PC-3 (cell line): ENCODE measurements at places on chromosomes 13 and 19. TPM values are rescaled to one million over a fixed set of nuclear protein-coding genes. Genes with fewer than 3 reads are reported as not detected.

S1PR4 gene
- total RNA-seq, result 0.26 and 1.3 TPM in 2 replicates

GRCh38 chr13:109055850-109056249 lies 426.4 kb downstream of the MYO16 start:
- H3K27ac ChIP-seq, result no peak overlapping the region

GRCh38 chr19:11576227-11576626 lies 1.2 kb downstream of the ACP5 start:
- H3K36me3 ChIP-seq, result no peaks in the 10 kb centered on the region
- DNase-seq, result no peak
- H3K4me3 ChIP-seq, result no peak overlapping the region
- H3K4me1 ChIP-seq, result no peaks in the 10 kb centered on the region
- no peaks in the 10 kb centered on the region for H3K27me3 ChIP-seq

DNA sequence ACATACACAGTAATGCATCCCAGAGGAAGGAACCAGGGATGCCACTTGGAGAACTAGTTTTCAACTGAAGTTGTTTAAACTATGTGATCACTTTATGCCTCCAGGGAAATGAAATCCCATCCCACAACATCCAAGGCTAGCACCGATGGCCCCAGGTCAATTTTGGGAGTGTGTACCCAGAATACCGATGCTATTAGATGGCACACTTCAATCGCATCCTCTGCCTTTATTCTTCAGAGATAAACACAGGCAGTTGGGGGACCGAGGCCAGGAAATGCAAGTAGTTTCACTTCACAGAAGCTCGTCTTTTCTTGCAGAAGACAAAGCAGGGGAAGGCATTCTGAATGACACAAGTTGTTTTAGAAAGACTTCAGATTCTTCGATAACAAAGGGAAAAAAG lies 13.8 kb downstream of the STK24 start:
- no peak overlapping the region for H3K27ac ChIP-seq
- peak; percentile 46 for DNase-seq
- H3K4me3 ChIP-seq, result no peak overlapping the region
- no peaks in the 10 kb centered on the region for H3K27me3 ChIP-seq
- H3K36me3 ChIP-seq, result no peaks in the 10 kb centered on the region
- H3K4me1 ChIP-seq, result 0 out of 2 replicates have a peak, but pooled peaks cover 5% of the 10 kb centered on the region

DNA sequence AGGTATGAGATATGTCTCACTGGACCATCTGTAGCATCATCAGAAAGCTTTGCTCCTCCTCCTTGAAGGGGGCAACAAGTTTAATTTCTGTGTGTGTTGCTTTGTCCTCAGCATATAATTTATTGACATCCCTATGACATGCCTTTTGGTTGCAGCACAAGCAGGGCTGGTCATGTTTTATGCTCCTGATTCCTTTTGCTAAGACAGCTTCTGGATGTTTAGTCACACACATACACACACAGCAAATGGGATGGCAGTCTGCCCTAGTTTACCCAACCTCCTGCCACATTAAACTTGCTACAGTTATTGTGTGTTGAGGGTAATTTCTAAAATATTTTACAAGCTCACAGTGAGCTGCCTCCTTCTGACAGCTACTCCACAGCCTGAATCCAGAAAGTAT lies 217.9 kb upstream of the RXFP2 start:
- no peak for DNase-seq
- H3K4me3 ChIP-seq, result no peak overlapping the region
- H3K36me3 ChIP-seq, result no peaks in the 10 kb centered on the region
- no peaks in the 10 kb centered on the region for H3K4me1 ChIP-seq
- no peak overlapping the region for H3K27ac ChIP-seq
- H3K27me3 ChIP-seq, result peaks cover 14% of the 10 kb centered on the region

- H3K36me3 ChIP-seq, result no peaks in the 10 kb centered on the region
- no peak overlapping the region for H3K4me3 ChIP-seq
- DNase-seq, result no peak
- H3K27me3 ChIP-seq, result no peaks in the 10 kb centered on the region
- H3K27ac ChIP-seq, result no peak overlapping the region
Observed at GRCh38 chr19:29809795-29810503, 1.8 kb upstream of the CCNE1 start.

- H3K36me3 ChIP-seq, result no peaks in the 10 kb centered on the region
- DNase-seq, result no peak
- H3K27me3 ChIP-seq, result no peaks in the 10 kb centered on the region
- H3K4me3 ChIP-seq, result no peak overlapping the region
- peaks cover 73% of the 10 kb centered on the region for H3K4me1 ChIP-seq
Observed at GRCh38 chr19:41324231-41324702, 14.3 kb downstream of the CCDC97 start.

ZNF730 gene
- 0.86 and 1.2 TPM in 2 replicates for total RNA-seq

SPRY2 gene
- 16.5 and 19.0 TPM in 2 replicates for total RNA-seq

TEX101 gene
- total RNA-seq, result not detected in 2 replicates

ABHD8 gene
- total RNA-seq, result 42.4 and 53.8 TPM in 2 replicates

DNA sequence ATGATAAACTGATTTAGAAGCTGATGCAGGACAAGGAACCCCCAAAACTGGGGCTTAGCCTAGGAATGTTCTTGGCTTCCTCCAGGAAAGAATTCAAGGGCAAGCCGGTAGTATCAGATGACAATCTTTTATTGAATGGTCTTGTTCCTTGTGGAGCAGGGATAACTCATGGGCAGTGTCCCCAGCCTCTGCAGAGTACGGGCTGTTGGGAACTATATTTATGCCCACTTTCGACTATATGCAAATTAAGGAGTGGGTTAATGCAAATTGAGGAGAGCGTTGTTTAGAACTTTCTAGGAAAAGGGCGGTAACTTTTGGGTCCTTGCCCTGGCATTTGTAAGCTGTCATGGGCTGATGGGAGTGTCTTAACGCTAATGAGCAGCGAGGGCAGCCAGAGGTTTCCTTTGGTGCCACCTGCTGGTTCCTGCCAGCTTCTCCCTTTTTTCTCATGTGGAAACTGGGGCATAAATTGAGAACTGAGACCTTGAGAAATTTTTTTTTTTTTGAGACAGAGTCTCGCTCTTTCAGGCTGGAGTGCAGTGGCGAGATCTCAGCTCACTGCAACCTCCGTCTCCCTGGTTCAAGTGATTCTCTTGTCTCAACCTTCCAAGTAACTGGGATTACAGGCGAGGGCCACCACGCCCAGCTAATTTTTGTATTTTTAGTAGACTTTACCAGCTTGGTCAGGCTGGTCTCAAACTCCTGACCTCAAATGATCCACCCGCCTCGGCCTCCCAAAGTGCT lies 79.4 kb upstream of the ABCC4 start:
- peaks cover 4% of the 10 kb centered on the region; the same call in 1 of the 2 replicates for H3K4me1 ChIP-seq
- no peak overlapping the region for H3K27ac ChIP-seq
- H3K27me3 ChIP-seq, result no peaks in the 10 kb centered on the region
- H3K36me3 ChIP-seq, result no peaks in the 10 kb centered on the region
- peak; percentile 85 for DNase-seq

DNA sequence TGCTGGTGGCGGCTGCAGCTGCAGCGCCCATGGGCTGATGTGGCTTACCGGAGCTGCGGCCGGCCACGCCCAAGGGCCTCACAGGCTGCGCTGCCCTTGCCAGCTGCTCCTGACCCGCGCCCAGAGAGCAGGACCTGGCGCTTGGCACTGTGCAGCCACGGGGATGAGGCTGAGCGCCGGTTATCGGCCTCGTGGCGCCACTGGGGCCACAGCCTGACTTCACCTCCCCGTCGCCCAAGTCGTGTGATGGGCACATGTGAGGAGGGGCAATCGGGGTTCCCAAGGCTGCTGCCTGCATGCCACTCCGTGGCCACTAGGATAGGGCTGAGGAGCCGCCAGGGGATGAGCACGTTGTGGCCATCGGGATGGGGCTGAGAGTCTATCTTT lies 77.2 kb upstream of the PABPC3 start:
- H3K4me1 ChIP-seq, result no peaks in the 10 kb centered on the region
- peaks cover 24% of the 10 kb centered on the region for H3K27me3 ChIP-seq
- H3K4me3 ChIP-seq, result peak overlapping the region; percentile 24; the same call in 1 of the 2 replicates
- no peak overlapping the region for H3K27ac ChIP-seq
- no peak for DNase-seq
- H3K36me3 ChIP-seq, result no peaks in the 10 kb centered on the region

GRCh38 chr13:44322928-44323327 lies 50.7 kb upstream of the SERP2 start:
- H3K27ac ChIP-seq, result peak overlapping the region; percentile 69
- peak; percentile 65 for DNase-seq
- peaks cover 17% of the 10 kb centered on the region for H3K4me1 ChIP-seq
- no peaks in the 10 kb centered on the region for H3K27me3 ChIP-seq

- H3K4me1 ChIP-seq, result peaks cover 44% of the 10 kb centered on the region
- no peaks in the 10 kb centered on the region for H3K36me3 ChIP-seq
- peak; percentile 12 for DNase-seq
- H3K4me3 ChIP-seq, result no peak overlapping the region
- H3K27me3 ChIP-seq, result no peaks in the 10 kb centered on the region
Observed at GRCh38 chr19:46903458-46903857, 42.7 kb downstream of the ARHGAP35 start.
